HFFc6 (cell line): ENCODE measurements at places on chromosomes 5 and 9.

GRCh38 chr5:26295541-26295940, 742.8 kb downstream of the CDH9 start:
- DNase-seq: no peak

DNA sequence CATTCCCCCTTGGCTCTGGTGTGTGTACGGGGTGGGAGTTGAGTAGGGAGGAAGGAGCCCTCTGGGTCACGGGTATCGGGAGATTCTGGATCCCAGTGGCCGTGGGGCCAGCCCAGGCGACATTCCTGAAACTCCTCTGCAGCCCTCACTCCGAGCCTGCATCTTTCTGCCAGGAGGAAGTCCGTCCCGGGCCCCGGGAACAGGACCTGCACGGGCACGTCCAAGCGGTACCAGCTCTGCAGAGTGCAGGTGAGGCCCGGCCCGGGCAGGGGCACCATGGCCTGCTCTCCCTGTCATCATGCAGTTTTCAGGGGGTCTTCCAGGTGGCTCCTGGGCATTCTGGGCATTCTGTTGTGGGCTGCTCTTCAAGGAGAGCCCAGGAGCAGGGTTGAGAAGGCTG, 3.7 kb downstream of the ADAMTSL2 start:
- no peak for DNase-seq

DNA sequence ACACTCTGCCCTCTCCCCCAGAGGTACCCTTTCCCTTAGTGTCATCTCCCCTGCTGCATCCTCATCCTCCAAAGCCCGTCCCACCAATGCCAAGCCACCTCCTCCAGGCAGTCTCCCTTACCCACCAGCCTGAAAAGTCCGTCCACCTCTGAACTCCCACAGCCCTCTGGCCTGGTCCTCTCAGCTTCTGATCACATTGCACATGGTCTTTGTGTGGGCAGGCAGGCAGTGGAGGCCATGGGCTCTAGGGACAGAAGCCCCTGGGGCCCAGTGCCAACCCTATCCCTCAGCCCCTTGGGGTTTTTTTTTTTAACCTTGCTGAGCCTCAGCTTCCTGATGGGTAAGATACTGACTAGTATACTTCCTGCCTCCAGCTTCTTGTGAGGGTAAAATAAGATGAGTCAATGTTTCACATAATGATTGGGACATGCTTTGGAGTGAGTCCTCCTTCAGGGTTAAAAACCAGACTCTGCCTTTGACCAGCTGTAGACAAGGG, 19.4 kb downstream of the CSF1R start:
- peak; percentile 76 for DNase-seq

DNA sequence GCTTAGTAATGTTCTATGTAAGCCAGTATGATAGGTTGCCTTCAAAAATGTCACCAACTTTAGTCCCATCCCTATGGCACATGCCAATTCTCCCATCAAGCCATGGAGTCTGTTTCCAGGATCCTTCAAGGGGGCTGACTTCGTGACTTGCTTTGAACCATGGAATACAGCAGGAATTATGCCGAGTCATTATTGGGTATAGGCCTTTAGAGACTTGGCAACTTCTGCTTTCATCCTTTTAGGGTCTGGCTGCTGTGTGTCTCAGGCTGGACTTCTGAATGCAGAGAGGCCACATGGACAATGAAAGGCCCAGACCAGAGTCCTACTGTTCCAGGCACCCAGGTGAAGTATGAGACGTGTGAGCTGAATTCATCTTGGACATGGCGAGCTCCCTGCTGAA, 109.8 kb downstream of the DENND1A start:
- DNase-seq: no peak

GRCh38 chr9:107044872-107045271, 181.9 kb downstream of the ZNF462 start:
- no peak for DNase-seq

GRCh38 chr9:27482709-27483108, 41.4 kb upstream of the IFNK start:
- no peak for DNase-seq

DNA sequence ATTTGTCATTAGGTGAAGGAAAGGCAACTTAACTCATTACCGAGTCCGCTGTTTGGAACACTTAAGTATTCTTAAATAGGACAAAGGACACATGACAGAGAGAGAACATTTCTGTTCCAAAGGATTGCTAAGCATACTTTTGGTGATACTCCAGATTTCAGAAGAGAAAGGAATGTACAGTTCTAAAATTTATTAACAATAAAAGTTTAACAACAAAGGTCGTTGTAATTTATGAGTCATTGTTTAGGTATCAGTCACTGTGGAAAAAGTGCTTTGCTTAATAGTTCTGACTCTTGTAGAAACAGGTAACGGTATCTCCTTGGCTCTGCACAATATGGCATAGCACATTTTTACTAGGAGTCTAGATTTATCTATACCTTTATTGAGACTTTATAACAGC, 36.3 kb upstream of the PAM start:
- DNase-seq: peak; percentile 26

DNA sequence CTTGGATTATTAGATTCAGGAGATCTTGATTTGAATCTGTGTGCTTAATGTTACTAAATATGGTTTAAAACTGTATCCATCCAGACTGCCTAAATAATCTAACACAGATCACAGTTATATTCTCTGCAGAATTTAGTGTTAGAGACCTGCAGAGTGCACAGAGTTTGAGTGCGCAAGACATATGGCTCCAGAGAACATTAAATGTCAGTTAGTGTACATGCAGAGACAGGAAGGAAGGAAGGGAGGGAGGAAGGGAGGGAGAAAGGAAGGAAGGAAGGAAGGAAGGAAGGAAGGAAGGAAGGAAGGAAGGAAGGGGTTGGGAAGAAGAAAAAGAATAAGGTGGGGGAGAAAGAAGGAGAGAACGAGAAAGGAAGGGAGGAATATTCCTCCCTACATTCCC, 210.0 kb upstream of the COX7C start:
- no peak for DNase-seq

DNA sequence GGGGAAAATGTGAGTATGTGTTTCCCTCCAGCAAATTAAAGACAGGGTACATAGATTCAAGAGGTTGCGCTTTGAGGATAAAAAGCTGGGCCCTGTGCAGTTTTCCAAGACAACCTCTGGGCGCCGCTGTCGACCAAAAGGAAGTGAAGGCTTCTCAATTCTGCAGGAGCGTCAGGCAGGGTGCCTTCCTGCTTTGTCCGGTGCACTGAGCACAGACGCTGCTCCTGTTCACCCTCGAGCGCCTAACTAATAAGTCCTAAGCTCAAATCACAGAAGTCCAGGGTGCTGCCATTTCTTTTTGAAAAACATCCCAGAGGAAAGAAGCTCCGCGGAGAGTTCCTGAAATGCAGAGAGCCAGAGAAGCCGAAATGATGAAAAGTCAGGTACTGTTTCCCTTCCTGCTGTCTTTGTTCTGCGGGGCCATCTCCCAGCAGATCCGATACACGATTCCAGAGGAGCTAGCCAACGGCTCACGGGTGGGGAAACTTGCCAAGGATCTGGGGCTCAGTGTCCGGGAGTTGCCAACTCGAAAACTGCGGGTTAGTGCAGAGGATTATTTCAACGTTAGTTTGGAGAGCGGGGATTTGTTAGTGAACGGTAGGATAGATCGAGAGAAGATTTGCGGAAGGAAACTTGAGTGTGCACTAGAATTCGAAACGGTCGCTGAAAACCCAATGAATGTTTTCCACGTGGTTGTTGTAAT, at the start of gene PCDHGB1:
TSS of gene PCDHGB1 (plus strand) at position 183 of the 703 bp plus-strand sequence. CDS start at position 345, 162 bp downstream.
- peak; percentile 53 for DNase-seq

- peak; percentile 82 for DNase-seq
These were observed 135.3 kb upstream of the RPS23 start for GRCh38 chr5:82413302-82414040.

GRCh38 chr5:141050622-141051520, at the start of gene PCDHB1:
TSS of gene PCDHB1 (plus strand) at chr5:141051374. CDS start at chr5:141051471, 97 bp downstream.
- no peak for DNase-seq

GRCh38 chr9:119020730-119021333, 348.4 kb downstream of the BRINP1 start:
- DNase-seq: no peak

DNA sequence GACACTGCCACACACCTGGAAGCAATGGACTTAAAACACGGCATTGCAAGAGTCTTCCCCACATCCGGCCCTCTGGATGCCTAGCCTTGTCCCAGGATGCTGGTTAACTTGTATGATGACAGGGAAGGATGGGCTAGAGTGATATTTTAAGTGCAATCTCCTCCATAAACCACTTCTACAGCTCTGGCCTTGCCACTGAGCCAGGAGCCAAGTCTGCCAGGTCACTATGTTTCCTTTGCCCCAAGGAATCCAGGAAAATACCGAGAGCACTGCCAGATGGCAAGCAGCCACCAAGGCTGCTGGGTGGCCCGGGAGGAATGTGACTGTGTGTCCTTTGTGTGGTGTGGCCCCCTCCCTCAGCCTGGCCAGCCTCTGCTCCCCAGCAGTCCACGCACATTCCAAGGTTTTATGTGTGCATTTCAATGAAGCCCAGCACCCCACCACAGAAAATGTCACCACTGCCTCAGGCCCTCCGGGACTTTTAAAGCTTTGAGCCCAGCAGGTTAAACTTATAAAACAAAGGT, 106.0 kb downstream of the FRMD3 start:
- peak; percentile 72 for DNase-seq

DNA sequence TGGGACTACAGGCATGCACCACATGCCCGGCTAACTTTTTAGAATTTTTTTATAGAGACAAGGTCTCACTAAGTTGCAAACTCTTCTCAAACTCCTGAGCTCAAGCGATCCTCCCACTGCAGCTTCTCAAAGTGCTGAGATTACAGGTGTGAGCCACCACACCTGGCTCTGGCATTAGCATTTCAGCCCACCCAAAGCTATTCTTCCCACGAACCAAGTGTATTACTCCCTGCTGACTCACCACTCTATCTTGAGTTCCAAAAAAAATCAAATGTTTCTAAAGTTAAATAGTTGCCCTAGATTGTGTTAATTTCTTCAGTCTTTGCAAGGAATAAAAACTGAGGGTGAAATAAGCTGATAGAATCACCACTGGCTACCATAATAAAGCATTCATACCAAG, 205.5 kb downstream of the ARRDC3 start:
- DNase-seq: no peak

- DNase-seq: no peak
These were observed 611.5 kb downstream of the ZNF608 start for GRCh38 chr5:124134941-124135340.
